ENCODE measurements at places on chromosomes 16 and 17. TPM values are rescaled to one million over a fixed set of nuclear protein-coding genes. Genes with fewer than 3 reads are reported as not detected.

The ZNF276 gene
- 20.8 TPM for polyA plus RNA-seq

The METTL22 gene
- 19.3 TPM for polyA plus RNA-seq

The EMP2 gene
- polyA plus RNA-seq, result 65.7 TPM

The RNU2-1 gene
- not detected for polyA plus RNA-seq

The ABCC3 gene
- 1.5 TPM for polyA plus RNA-seq

The KREMEN2 gene
- 4.9 TPM for polyA plus RNA-seq

The RAB26 gene
- not detected for polyA plus RNA-seq

The ZDHHC1 gene
- polyA plus RNA-seq, result 15.5 TPM

The SPATA20 gene
- 30.2 TPM for polyA plus RNA-seq

The ZNF629 gene
- 13.4 TPM for polyA plus RNA-seq

The TERB1 gene
- polyA plus RNA-seq, result not detected

The CD300E gene
- polyA plus RNA-seq, result 0.30 TPM

The TBC1D26 gene
- polyA plus RNA-seq, result 0.29 TPM

The TNFRSF17 gene
- not detected for polyA plus RNA-seq

The MPP3 gene
- polyA plus RNA-seq, result 11.3 TPM

The SLC25A10 gene
- 1.2 TPM for polyA plus RNA-seq

The PERCC1 gene
- polyA plus RNA-seq, result not detected

The SPATA22 gene
- polyA plus RNA-seq, result 0.50 TPM

The EIF5A gene
- 250 TPM for polyA plus RNA-seq

The TLCD2 gene
- polyA plus RNA-seq, result 3.9 TPM

The SLC13A2 gene
- polyA plus RNA-seq, result not detected

The ASIC2 gene
- polyA plus RNA-seq, result not detected

The ZNF213 gene
- polyA plus RNA-seq, result 13.0 TPM

The AMFR gene
- polyA plus RNA-seq, result 62.4 TPM

The APOH gene
- polyA plus RNA-seq, result 19.8 TPM

The BCL6B gene
- polyA plus RNA-seq, result 24.7 TPM

The TEX19 gene
- not detected for polyA plus RNA-seq

The BAIAP3 gene
- polyA plus RNA-seq, result 0.83 TPM

The TMEM100 gene
- polyA plus RNA-seq, result not detected

The ANKS4B gene
- not detected for polyA plus RNA-seq

The IGFBP4 gene
- polyA plus RNA-seq, result 182 TPM

The GNGT2 gene
- polyA plus RNA-seq, result 1.1 TPM

The TNS4 gene
- polyA plus RNA-seq, result 0.13 TPM

The SPHK1 gene
- polyA plus RNA-seq, result 1.3 TPM

The TRPV2 gene
- polyA plus RNA-seq, result 4.7 TPM

The ZG16 gene
- polyA plus RNA-seq, result not detected

The DPEP2NB gene
- not detected for polyA plus RNA-seq

The CBX4 gene
- not detected for polyA plus RNA-seq

All from muscle of arm (tissue), 14 donors.